Stimulated activated naive CD8-positive, alpha-beta T cell treated with anti-CD3 and anti-CD28 coated beads, Interleukin-15, amount 100 ng/mL, for 72 hours (primary cell): ENCODE measurements at places on chromosomes 6 and 20.

GRCh38 chr6:146304181-146304580, 239.5 kb upstream of the RAB32 start:
- no peak for DNase-seq

GRCh38 chr20:1671891-1672669, 14.5 kb upstream of the SIRPG start:
- DNase-seq: no peak

- no peak for DNase-seq
These were observed 187.3 kb downstream of the ERMARD start for GRCh38 chr6:169938731-169939130.

GRCh38 chr20:47400685-47401084, 44.2 kb upstream of the ZMYND8 start:
- no peak for DNase-seq
